Stimulated activated CD8-positive, alpha-beta memory T cell treated with anti-CD3 and anti-CD28 coated beads, Interleukin-4, amount 100 ng/mL, for 1 hour (primary cell): ENCODE measurements at places on chromosomes 5 and 9.

- no peak for DNase-seq
These were observed 560 bp downstream of the DOCK2 start for GRCh38 chr5:169637549-169638121.

DNA sequence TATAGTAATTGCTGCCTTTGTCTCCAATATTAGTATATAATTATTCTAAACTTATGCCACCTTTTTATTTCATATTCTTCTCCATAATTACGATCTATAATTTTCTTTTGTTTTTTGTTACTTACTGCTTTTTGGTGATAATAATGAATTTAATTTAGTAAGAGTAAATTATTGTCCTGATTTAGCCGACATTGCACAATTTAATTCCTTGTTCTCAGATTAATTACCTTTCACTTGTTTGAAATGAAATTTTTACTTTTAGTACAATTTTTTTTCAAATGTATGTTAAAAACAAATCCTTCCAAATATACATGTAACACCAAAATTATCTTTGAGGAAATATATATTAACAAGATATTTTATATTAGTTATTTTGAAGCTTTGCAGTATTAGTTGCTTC is 163.3 kb downstream of the GIN1 start:
- no peak for DNase-seq

GRCh38 chr5:5116956-5117355 is 23.2 kb upstream of the ADAMTS16 start:
- no peak for DNase-seq

DNA sequence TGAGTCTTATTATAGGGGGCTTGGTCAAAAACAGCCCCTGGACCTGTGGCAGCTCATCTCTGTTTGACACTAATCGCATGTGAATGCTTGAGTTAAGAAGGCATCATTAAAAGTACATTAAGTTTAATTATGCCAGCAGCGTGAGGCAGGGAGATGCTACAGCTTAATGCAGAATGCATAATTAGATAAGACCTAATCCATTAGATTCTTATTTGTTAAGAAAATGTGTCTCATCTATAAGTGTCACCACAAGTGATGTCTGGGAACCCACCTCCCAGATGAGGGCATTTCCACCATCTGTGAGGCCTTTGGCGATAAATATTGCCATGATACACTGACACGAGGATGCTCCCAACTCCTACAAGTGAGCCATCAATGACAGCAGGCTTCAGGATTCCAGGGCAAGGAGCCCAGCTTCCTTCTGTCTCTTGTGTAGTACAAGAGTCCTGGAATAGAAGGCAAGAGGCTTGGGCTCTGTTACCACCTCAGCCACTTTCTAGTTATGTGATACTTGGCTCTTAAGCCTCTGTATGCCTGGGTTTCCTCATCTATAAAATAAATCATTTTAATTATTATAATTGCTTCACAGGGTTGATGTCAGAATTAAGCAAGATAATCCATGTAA is 202.7 kb downstream of the FAM114A2 start:
- no peak for DNase-seq

- DNase-seq, result no peak
These were observed 3.2 kb downstream of the SGTB start for GRCh38 chr5:65718576-65719310.

DNA sequence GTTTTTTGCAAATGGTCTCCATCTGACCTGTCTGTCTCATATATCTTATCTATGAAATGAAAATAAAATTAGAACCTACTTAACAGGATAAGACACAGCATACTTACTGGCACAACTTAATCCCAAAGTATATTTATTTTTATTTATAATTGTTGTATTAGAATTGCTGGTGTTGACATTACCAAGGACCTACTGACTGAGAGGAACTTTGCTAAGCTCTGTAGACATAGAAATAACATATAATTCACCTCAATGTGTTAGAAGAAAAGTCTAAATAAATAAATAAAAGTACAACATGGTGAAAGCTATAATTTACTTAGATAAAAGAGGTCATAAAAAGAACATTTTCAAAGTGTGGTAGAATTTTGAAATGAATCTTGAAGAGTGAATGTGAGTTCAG is 1650.5 kb upstream of the NUDT12 start:
- no peak for DNase-seq

GRCh38 chr9:136305804-136306203 is 1.9 kb upstream of the CCDC187 start:
- no peak for DNase-seq

- no peak for DNase-seq
These were observed 159.9 kb downstream of the FANCC start for GRCh38 chr9:95157481-95158151.

- no peak for DNase-seq
These were observed 10.5 kb upstream of the ADGRV1 start for GRCh38 chr5:90548069-90548593.

GRCh38 chr5:167576126-167576525 is 715.3 kb upstream of the WWC1 start:
- no peak for DNase-seq

DNA sequence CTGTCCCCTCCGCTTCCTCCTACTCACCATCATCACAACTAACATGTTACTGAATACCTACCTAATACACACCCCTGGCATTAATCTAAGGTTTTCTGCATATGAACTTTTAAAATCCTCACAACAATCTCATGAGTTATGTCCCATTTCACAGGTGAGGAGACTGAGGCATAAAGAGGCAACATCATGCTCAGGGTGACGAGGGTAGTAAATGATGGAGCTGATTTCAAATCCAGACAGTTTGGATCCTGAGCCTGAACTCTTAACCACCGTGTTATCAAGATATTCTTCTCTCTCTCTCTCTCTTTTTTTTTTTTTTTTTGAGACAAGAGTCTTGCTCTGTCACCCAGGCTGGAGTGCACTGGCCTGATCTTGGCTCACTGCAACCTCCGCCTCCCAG is 12.9 kb upstream of the EEIG1 start:
- DNase-seq, result no peak

- DNase-seq, result no peak
These were observed 179.4 kb upstream of the NUDT12 start for GRCh38 chr5:103741984-103742383.

DNA sequence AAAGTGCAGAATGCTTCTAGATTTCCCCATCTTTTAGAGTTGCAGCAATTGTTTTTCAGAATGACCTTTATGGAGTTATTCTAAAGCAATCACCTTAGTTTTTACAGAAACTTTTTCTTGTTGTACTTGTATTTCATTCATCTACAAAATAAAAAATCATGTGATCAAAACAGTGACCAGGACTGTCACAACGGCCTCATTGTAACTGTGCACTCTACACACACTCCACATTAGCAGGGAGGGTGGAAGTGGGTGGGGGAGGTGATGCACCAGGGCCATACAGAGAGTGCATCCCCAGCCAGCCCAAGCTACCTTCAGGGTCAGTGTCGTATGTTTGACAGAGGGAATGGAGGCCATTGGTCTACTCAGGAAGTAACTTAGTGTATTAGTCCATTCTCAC is 26.9 kb downstream of the EGFLAM start:
- no peak for DNase-seq

DNA sequence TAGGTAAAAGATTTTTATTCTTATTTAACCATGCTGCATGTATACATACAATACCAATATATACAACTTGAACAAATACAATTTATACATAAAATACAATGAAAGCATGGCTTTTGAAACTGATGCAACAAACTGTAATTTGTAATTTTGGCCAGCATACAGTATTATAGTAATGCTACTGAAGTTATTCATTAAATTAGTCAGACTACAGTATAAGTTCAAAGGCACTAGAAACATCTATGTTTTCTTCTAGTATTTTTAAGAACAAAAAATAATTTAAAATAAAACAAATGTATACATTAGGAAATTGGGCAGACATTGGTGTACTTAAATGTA is 18.8 kb downstream of the IL4 start:
- DNase-seq, result no peak

DNA sequence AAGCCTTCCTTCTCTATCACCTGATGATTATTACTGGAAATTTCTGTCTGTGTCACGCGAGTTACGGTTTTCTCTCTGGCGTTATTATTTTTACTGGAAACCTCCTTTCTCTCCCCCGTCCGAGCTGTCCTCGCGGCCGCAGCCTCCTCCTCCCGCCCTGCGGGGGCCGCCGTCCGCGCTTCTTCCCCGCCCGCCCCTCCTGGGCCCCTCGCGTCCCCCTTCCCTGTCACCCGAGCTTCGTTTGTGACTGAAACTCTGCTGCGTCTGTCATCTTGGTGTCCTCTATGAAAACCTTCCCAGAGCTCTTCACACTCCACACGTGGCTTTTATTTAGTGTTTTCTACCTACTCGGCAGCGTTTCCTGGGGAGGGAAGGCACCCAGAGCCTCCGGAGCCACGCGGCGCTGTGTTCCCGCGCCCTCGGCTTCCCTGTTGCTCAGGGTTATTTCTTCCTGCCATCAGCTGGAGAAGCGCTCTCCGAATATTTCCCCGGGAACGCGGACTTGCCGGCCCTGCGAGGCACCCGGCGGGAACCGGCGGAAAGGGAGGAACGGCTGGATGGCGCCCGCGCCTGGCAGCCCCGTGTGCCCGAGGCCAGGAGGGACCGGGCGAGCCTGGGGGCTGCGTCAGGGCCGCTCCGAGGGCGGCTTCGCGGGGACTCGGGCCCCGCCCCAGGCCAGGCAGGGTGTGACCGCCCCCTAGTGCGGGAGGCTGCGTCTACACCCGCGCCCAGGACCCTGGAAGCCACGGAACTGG is 33.9 kb downstream of the TRIP13 start:
- no peak for DNase-seq

- DNase-seq, result no peak
These were observed 30.8 kb upstream of the POU4F3 start for GRCh38 chr5:146307796-146308195.

DNA sequence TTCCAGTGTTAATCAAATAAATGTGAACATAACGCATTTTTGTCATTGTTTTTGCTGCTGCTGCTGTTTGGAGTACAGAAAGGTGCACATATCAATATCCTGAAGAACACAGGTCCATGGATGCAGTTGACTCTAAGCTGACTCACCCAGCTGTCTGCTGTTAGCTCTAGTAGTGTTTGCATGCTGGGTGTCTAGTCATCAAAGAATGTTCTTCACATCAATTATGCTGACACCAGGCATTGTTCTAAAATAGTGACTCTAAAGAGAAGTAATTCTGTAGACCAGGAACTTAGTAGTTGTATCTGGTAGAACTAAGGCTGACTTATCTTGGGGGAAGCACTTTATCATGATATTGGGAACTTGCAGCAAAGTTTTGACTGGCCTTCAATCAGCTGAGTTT is 55.7 kb upstream of the DPYSL3 start:
- no peak for DNase-seq

DNA sequence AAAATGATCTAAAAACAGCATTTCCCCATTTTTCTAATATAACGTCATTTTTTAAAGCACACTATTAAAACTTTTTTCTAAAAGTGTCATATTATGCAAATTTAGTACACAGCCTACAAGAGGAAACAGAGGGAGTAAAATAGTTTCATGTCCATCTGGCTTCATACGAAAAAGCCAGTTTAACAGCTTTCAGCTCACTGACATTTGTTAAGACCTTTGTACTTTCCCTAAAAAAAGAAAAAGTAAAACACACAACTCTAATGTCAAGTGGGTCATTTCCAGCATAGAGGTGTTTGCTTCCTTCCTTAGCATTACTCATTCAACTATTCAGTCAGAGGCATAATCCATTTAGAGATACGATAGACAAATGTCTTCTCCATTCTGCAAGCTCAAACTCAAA is 49.4 kb downstream of the ABHD17B start:
- DNase-seq, result no peak

GRCh38 chr9:92406477-92406876 is 2.1 kb upstream of the OGN start:
- peak; percentile 2 for DNase-seq

DNA sequence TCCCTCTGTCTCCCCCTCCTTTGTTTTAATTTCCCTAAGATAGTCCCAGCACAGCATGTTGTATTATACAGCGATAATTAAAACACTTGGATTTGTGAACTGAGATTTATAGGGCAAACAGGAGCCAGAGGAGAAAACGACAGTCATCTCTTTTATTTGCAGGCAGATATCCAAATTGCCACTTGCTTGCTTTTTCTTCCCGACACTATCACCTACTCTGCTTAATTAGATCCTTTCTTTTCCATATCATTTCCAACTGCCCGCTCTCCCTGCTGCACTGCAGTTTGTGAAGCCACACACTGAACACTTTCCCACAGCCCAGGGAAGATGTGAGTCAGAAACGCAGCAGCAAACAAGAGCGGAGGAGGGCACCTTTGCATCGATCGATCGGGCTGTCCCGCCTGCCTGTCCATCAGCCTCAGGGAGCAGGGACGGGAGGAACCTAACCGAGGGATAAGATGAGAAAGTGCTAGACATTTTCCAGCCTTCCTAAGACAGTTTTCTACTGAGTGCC is 35.8 kb upstream of the SPRY4 start:
- no peak for DNase-seq

DNA sequence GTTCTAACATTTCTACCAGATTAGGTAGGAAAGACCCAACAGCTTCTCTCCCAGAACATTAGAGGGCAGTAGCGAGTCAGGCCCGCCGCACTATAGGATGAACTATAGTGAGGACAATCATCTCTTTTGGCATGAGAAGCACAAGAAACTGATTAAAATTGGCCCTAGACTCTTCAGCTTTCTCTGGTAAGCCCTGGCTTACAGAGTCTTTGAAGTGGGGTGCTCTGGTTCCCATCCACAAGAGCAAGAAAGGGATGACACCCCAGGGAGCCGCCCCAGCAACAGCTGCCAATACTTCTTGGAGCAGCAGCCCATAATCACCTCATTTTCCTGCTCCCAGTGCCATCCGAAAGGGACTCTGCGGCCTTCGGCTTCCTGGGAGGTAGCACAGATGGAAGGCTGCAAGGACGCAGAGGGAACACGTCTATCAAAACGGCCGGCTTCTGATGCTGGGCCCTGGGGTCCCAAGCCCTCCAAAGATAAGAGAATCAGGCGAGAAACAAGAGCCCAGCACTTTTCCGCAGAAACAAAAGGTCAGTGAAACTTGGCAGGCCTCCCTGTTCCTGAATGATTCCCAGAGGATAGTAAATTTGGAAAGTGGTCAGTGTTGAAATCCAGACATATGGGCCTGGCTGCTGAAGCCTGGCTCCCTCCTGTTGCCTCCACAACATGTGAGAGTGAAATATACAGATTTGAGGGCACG is 69.3 kb downstream of the HSD17B3 start:
- DNase-seq, result no peak

DNA sequence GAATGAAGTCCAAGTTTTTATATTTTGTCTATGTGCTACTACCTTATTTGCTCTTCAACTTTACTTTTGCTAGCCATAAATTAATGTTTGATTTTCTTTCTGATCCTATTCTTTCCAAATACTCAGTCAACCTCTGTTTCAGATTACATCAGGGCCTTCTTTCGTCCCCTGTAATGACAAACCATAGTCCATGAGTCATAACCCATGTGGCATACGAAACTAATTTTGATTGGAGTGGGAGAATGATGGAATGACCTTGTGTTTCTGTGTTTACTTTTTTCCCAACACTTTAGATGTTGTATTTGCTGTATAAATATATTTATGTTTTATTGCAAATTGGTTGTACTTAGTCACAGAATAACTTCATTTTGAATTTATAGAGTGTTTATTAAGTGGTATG is 1043.1 kb downstream of the DTWD2 start:
- DNase-seq, result no peak

DNA sequence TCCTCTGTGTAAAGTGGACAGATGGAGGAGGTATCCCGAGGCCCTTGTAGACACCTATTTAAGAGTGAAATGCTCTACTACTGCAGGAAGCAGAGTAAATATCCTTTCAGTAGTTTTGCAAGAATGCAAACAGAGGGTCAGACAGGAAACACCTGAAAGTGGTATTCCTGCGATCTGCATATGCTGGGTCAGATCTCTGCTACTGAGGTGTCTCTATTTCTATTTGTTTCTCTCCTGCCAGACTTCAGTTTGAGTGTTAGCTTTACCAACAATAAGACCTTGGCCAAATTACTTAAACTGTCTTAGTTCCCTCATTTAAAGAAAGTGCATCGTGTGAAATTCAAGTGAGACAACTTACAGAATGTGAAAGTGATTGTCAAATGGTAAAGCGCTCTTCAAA is 47.6 kb downstream of the JAKMIP2 start:
- DNase-seq, result no peak
